ENCODE measurements at places on chromosomes 13 and 19.
A peak's percentile ranks its signal among the peaks of the same experiment; 100 is the strongest.

DNA sequence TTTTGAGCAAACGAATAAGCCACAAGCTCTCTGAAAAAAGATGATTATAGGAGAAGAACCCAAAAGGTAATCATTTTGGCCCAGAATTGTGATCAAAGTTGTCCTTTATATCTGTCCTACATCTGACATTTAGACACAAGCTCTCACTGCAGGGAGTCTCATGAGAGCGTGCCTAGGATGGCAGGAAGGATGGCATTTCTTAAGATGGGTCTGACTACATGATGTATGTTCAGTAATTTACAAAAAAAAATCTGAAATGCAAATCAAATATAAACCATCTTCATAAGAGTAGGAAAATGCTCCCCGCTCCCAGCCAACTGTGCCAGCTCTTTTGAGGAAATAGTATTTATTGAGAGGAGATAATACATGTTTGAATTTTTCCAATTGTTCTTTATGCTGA is 81.0 kb upstream of the MBNL2 start:
- H3K27me3 ChIP-seq, result no peaks in the 10 kb centered on the region
- DNase-seq, result no peak
- no peak overlapping the region for H3K4me3 ChIP-seq
- peaks cover 14% of the 10 kb centered on the region for H3K4me1 ChIP-seq
- no peak overlapping the region for H3K27ac ChIP-seq

GRCh38 chr13:109537584-109537983 is 248.8 kb downstream of the IRS2 start:
- no peak overlapping the region for H3K27ac ChIP-seq
- no peak overlapping the region for H3K4me3 ChIP-seq
- H3K27me3 ChIP-seq, result no peaks in the 10 kb centered on the region
- no peaks in the 10 kb centered on the region for H3K36me3 ChIP-seq

DNA sequence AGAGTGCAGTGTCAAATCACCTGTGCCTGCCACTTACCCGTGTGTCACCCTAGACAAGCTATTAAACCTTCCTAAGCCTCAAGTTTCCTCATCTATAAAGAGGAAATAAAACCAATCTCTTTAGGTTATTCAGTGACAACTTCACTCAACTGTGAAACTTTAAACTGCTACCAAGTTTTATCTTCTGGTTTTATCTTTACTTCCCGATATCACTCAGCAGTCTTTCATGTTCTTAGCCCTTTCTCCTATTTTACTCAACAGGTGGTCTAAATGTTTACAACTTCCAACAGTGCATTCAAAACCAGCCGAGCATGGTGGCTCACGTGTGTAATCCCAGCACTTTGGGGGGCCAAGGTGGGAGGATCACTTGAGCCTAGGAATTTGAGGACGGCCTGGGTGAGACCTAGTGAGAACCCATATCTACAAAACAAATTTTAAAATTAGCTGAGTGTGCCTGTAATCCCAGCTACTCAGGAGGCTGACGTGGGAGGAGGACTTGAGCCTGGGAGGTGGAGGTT is 59.6 kb downstream of the GPALPP1 start:
- no peak overlapping the region for H3K4me3 ChIP-seq
- no peaks in the 10 kb centered on the region for H3K36me3 ChIP-seq
- no peaks in the 10 kb centered on the region for H3K27me3 ChIP-seq
- no peak for DNase-seq
- no peak overlapping the region for H3K27ac ChIP-seq

GRCh38 chr19:38869160-38869835 is 8.8 kb downstream of the RINL start:
- H3K4me3 ChIP-seq, result peak overlapping the region; percentile 24
- no peak for DNase-seq
- no peak overlapping the region for H3K27ac ChIP-seq
- no peaks in the 10 kb centered on the region for H3K36me3 ChIP-seq
- no peaks in the 10 kb centered on the region for H3K27me3 ChIP-seq

DNA sequence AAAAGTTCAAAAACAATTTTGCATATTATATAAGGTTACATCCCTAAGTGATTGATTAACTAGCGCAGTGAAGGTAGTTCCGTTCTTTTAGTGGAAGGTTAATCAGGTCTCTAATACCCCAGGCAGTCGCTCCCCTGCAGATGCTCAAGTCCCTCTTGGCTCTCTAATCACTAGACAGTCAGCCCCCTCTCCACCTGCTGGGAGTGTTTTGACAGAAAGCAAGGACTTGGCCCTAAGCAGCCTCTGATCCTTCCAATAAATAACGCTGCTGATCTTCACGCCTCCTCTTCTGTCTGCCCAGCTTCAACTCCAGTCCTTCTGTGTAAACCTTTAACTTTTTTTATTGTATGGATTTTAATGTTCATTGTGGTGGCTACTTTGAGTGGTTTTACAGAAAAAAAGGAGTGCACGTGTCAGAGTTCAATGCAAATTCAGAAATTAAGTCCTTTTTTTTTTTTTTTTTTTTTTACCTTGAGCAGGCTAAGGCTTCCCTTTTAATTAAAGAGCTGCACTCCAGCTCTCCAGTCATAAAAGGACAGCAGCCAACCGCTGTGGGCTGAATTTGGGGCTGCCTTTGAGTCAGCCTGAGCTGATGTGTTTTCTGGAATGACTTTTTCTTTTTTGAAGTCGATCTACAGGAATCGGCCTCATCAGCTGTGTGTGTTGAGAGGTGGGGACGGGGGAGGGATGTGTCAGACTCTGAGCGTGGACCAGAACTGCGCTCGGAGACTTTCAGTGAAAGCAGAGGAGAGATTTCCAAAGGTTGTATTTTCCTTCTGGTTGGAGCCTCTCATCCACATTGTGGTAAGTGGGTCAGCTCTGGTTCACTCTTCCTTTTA is 33.8 kb upstream of the MYO16 start:
- H3K4me1 ChIP-seq, result no peaks in the 10 kb centered on the region
- no peak overlapping the region for H3K27ac ChIP-seq
- H3K27me3 ChIP-seq, result peaks cover 21% of the 10 kb centered on the region
- no peaks in the 10 kb centered on the region for H3K36me3 ChIP-seq
- H3K4me3 ChIP-seq, result no peak overlapping the region

Data from RWPE2 (cell line).